ENCODE measurements at places on chromosomes 1 and 21.

DNA sequence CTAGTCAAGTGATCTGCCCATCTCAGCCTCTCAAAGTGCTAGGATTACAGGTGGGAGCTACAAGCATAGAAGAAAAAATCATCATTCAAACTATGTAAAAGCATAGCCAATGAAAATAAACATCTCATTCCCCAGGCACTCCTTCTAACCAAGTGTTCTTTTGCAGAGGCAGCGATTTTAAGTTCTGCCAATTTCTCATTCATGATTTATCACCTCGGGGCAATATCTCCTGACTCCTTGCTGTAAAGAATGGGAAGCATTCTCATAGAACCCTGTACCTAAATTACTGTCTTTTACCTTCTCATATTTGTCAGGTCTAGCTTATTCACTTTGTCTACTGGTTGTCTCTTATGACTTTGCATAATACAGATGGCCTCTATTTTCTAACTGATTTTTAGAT is 32.5 kb upstream of the IVNS1ABP start:
- DNase-seq, result no peak

DNA sequence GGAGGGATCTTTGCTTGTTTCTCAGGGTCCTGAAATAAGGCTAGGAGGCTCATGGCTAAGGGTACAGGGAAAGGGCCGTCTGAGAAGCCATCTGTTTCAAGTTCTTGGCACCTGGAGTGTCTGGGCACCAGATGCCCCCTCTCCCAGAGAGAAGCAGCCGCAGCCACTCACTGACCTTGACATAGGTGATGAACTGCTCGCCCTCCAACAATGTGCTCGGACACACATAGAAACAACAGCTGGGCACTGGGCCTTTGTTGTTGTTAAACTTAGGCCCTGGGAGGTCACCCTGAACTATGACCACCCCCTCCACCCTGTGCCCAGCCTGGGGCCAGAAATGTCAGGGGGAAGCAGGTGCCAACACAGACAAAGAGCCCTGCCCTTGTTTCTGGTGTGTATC is 9.2 kb upstream of the TNNI1 start:
- DNase-seq, result no peak

DNA sequence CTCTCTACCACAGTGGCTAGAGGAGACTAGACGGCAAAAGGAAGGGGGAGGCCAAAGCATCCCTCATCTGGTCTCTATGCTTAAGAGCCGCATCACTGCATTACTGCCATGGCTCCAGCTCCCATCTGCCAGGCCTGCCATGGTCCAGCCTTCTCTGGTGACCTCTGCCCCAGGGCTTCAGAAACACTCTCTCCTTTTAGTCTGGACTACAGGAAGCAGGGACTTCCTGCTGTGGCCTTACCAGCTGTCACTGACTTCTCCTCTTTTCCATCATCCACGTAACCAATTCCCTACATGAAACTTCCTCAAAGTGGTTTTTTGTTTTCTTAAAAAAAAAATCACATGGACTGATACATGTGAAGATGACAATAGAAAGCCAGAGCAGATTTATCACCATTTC is 323.1 kb upstream of the NFIA start:
- DNase-seq, result no peak

DNA sequence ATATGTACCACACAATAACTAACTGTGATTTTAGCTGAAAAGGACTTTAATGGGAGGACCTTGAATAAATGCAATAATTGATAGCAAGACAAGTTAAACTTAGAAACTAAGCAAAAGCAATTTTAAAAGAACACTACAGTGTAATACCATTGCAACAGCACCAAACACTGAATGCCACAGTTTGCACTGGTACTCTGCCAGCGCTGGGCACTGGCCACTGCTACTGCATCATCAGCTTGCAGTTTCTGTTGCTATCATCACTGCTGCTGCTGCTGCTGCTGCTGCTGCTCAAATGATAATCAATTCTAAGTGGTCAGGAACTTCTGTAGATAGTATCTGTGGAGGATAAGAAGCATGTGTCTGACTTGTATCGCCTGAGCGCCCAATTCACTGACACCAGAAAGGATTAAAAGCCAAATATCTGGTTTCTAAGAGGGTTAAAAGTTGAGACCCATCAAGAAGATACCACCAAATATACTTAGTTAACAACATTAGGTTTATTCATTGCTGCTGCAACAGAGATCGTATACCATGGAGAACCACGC is 306.9 kb downstream of the LRRC40 start:
- no peak for DNase-seq

DNA sequence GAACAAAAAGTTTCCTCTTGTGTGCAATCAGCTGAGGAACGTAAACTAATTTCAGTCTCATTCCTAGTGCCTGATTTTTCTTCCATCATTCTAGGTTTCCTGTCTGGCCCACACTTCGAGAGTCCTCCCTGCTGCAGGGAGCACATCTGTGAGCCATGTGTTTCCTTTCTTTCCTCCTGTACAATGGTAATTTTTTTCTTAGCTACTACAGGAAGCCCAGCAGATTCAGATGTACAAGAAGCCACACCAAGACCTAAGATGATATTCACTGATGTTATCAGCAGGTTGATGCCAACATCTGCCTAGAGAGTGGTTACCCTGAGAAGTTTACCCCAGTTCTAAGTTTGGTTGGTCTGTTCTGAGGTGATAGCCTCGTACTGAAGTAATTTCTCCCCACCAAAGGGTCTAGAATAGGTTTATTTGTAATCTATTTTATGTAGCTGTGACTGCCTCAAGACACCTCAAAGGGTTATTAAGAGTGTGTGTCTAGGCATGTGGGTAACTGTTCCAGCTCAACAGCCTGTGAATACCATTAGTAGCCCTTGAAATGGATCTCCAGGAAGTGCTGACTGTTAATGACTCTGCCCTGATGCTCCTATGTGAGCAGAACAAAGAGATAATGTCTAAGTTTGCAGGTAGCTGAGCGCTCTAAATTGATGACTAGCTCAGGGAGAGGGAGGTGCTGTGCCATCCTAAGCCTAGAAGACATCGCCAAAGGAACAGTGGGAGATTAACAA is 31.7 kb upstream of the CLDN14 start:
- no peak for DNase-seq

- DNase-seq, result no peak
Measured at GRCh38 chr1:175512637-175513412, 230.6 kb downstream of the TNR start.

- DNase-seq, result no peak
Measured at GRCh38 chr1:238187575-238187949, 296.8 kb upstream of the ZP4 start.
